Activated CD4-positive, alpha-beta T cell treated with anti-CD3 and anti-CD28 coated beads, Interleukin-2, amount 50 U/mL, for 4 hours (primary cell): ENCODE measurements at places on chromosomes 7 and 10.

DNA sequence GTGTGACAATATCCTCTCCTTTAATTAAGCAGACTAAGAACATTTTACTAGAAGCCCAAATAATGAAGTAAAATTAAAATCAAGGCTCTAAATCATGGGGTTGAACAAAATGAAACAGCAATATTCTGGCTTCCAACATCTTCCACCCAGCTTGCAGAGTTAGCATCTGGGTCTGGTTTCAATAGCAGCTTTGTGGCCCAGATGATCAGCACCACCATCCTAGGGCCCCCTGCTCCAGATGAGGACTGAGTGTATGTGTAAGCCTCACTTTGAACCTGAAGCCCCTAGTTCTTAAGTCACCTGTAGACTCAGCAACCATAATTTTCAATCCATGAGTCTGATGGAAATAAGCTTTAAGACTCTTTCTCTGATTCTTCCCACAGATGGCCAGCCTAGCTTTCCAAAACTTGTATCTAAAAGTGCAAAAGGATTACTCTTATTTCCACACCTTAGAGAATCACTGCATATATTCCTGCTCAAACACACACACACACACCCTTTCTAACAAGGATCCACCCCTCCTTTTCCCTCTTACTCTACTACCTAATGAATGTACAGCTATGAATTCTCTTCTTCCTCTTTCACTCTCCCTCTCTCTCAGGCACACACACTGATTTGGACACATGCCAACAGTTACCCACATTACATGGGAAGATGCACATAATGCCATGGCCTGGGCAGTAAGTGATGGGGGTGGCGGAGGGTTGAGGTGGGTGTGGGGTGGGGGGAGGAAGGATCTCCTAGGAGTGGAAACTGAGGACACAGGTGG is 3.5 kb downstream of the DENND11 start:
- no peak for DNase-seq

GRCh38 chr10:112721080-112721698 is 228.9 kb upstream of the TCF7L2 start:
- DNase-seq, result no peak

DNA sequence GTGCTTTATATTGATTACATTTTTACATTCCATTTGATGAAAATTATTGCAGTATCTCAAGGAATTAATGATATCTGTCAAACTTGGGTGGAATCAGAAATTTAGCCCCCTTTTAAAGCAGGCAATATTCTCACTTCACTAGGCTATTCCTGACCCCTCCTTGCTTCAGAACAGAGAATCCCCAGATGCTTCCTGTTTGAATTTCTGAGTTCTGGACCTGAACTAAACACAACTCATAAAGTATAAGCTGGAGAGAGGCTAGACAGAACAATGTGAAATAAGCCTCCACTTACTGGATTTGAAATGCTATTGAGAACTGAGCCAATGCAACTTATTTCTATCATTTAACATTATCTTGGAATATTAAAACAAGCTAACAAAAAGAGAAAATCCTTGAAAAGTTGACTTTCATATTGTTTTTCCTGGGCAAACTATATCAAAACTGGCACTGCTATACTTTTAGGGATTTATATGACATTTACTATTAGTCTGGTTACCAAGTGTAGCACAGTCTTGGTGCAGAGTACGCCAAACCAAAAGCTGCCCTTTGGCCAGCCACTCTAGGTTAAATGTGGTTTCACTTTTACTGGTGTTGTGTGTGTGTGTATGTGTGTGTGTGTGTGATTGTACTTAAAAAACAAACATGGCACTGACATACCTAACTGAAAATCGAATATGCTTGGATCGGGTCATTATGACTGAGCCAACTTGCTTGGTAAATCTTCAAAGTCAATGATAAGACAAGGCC is 19.0 kb upstream of the AGMO start:
- no peak for DNase-seq

DNA sequence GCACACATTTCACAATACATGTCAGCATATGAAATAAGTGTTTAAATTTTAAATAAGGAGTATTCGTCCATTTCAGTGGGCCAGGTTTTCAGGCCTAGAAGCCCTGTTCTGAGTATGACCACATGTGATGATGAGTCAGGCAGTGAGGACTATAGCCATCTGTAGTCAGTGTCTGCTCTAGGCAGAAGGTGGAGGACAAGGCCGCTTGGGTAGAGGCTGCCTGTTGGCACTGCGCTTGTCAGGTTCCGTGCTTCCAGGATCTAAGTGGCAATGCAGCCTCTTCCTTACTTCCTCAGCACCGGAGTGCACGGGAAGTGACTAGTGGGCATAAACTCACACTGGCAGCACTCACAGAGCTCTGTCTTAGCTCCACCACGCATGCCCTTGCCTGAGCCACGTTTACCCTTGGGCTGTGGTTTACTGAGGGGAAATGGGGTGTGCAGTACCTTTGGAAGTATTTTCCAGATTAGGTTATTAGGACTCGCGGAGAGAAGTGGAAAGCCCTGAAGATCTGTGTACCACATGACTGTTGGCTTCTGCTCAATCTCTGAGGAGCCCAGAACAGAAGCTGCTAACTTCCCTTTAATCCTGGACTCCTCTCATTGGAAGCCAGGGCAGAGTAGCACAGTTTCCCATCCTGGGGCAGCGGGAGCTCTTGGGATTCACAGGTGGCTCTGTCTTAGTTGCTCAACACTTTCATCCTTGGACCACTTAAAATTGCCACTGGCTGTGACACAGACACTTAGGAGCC is 87.5 kb upstream of the GJD4 start:
- no peak for DNase-seq

GRCh38 chr10:84946904-84947303 is 618.5 kb downstream of the CCSER2 start:
- no peak for DNase-seq

DNA sequence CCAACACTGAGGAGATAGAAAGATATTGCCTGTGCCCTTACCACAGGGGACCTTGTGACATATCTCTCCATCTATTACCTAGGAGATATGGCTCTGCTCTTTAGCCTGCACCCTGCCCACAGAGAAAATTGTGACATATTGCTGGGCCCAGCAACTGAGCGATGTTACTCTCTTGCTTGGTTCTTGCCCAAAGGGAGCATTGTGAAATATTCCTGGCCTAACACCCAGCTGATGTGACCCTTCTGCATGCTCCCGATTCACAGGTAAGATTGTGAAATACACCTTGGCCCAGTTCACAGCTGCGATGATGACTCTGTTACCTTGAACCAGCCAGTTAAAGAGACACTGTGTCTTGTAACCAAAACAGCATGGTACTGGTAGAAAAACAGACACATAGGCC is 37.2 kb upstream of the ZNF107 start:
- DNase-seq, result no peak

- no peak for DNase-seq
Measured at GRCh38 chr10:117163954-117164548, 26.0 kb upstream of the VAX1 start.

- no peak for DNase-seq
Measured at GRCh38 chr10:47140761-47141348, 159.1 kb upstream of the GDF10 start.

DNA sequence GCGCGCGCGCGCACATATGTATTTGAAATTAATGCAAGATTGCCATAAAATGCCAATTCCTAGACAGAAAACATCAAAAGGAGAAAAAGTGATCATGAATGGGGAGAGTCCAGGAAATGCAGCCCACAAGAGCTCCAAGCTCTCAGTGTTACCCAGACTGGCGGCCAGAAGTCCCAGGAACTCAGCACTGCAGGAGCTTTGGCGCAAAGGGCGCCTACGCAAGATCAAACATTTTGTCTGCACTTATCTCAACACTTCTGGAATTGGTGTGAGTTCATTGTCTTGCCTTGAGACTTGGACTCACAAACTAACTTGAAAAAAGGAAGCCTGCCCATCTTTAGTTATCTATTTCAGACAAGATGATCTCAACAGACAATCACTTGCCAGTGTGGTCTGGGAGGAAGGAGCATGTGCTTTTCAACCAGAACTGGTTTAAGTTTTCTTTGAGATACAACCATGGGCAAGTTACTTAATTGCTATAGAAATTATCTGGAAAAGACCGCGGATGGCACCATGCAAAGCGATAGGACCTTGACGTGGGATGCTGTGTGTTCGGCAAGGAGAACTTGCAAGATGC is 77.2 kb downstream of the KIAA1549 start:
- DNase-seq, result no peak

GRCh38 chr7:69844264-69844868 is 246.1 kb downstream of the AUTS2 start:
- no peak for DNase-seq

DNA sequence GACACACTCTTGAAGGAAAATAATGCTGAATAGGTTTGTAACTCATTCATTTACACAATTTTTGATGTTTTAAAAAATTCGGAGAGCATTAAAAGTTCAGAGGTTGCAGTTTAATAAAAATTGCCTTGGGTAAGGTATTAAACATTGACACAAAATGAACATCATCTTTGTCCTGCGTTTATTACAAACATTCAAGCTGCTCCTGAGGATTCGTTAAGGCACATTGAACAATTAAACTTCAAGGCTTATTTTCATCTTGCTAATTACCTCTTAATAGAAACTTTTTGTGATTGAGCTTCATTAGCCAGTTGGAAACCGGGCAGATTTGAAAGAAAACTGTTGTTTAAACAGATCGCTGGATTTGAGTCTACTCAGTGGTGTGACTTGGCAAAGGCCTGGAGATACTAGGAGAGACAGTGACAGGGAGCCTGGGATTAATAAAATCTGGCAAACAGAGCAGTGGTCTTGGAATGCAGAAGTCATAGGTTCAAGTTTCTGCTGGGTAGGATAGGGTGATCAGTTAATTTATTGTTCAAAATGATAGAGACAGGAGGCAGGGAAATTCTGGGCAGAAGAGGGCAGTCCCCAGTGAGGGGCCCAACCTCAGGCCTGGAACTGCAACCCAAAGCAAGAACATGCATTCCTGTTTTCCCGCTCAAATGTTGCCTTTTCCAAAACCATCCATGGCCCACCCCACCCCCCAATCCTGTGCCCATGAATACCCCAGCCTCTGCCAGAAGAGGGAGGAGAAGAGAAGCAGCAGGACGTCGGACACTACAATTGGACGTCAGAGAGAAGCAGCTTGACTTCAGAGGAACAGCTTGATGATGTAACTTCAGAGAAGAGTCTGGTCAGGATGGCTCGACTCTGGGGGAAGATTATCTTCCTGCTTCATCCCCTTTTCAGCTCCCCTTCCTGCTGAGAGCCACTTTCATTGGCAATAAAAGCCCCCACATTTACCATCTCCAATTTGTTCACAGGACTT is 43.5 kb upstream of the SLC35G1 start:
- DNase-seq, result no peak

- no peak for DNase-seq
Measured at GRCh38 chr7:92485974-92486373, 8.2 kb upstream of the ERVW-1 start.

DNA sequence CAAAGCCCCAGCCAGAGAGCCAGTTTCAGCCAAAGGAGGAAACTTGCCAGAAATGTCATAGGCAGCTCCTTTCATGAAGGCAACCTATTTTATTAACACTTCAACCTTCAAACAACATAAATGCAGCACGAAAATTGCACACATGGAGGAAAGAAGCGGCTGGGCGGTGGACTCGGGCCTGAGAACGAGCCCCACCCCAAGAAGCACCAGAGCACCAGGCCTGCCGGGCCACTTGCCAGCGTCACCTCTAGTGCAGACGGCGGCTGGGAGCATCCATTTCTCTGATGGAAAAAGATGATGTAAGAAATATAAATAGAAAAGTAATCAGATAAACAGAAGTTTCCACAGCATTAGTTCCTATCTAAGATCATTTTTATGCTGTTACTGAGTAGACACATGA is 100.0 kb downstream of the TCERG1L start:
- DNase-seq, result no peak

DNA sequence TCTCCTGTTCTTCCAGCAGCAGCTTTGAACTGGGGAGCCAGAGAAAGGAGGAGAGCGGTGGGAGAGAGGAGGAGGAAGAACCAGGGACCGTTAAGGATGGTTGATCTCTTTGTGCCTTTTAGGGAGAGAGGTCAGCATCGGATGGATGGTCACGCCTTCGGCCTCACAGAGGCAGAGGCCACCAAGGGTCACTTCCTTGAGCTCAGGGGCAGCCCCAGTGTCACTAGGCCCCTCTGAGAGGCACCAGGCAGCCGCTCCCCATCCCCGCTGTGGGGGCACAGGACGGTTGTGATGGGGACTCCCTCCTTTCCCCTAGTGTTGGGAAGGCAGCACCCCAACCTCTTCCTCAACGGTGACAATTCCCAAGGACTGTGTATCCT is 121.4 kb downstream of the DNAJB6 start:
- DNase-seq, result no peak

DNA sequence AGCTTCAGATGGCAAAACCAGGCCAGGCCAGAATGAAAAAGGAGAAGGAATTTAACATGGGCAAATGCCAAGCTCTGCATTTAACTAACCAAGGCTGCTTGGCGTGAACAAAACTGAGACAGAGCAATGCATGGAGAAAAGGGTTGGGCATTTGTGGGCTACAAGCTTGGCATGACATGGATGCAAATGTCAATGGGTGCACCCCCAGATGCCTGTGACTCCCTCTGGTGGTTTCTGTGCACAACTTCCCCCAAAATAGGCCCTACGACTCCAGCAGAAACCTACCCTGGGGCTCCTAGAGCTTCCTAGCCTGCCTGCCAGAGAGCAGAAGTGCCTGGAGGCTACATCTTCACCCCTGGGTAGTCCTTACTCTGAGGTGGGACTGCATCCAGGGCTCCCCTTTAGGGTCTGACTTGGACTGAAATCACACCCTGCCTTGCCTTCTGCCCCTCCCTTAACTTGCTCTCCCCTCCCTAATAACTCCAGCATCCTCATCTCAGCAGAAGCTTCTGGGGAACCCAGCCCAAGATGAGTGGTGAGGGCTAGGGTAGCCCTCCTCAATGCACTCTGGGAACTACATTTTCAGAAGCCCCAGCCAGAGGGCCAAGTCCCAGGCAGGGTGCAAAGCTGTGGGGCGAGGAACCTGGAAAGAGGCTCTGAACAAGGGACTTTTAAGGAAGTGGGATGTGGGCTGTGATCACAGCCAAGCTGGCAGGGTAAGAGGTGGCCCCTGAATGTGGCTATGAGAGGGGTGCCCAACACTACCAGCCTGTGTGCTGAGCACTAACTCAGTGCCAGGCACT is 11.3 kb downstream of the GPRIN2 start:
- no peak for DNase-seq

- no peak for DNase-seq
Measured at GRCh38 chr10:7403620-7404019, 7.2 kb downstream of the SFMBT2 start.

- DNase-seq, result no peak
Measured at GRCh38 chr7:122212754-122213153, 68.7 kb upstream of the AASS start.
